ENCODE measurements at places on chromosomes 13 and 19.

DNA sequence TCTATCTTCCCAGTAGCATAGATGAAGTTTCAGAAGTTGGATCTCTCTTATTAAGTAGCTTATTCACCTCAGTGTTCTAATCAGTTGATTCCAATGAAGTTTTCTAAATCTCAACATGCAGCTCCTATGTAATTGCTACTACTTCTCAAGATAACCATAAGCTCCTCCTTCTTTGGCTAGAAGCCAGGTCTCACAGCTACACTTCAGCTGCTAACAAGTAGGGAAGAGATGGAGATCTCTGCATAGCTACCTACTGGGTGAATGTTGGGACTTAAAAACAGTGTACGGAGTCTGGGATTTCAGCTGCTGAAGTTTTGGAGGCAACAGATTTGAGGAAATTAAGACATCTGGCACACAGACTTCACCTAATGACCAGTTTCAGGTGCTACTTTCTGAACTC is 661.0 kb downstream of the SLITRK1 start:
- no peak for DNase-seq

GRCh38 chr13:37685206-37685605 is 86.6 kb upstream of the POSTN start:
- DNase-seq, result no peak

- no peak for DNase-seq
Measured at GRCh38 chr19:51364200-51365106, 1.7 kb downstream of the ETFB start.

DNA sequence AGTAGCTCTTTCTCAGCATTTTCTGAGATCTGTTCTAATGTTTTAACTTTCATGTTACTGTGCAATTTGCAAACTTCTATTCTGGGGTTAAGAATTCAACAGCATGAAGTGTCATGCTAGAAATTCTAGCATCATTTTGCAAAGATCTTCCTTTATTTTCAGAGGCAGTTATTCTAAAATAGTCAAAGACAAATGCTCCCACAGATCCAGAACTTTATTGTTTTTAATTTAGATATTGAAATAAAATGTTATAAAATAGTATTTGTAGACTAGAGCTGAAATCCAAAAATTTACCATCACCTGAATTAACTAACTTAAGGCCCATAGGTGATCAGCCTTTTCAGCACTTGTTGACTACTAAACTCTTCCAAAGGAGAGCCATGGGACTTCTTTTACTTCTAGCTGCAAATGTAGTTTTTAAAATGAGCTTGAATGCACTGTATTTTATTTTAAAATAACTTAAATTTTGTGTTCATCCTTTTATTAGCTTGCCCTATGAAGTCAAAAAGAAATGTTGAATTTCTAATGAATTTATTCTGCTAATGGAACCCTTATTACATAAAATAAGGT is 3.2 kb downstream of the MAB21L1 start:
- no peak for DNase-seq

- DNase-seq, result no peak
Measured at GRCh38 chr13:40317980-40318327, 348.5 kb downstream of the FOXO1 start.

- DNase-seq, result peak; percentile 84
Measured at GRCh38 chr19:57947419-57948134, at the start of gene ZNF256. ZNF256 (minus strand) TSS chr19:57947706; CDS start chr19:57947474, 232 bp downstream.

GRCh38 chr13:41900918-41901317 is 60.0 kb downstream of the VWA8 start:
- DNase-seq, result no peak

DNA sequence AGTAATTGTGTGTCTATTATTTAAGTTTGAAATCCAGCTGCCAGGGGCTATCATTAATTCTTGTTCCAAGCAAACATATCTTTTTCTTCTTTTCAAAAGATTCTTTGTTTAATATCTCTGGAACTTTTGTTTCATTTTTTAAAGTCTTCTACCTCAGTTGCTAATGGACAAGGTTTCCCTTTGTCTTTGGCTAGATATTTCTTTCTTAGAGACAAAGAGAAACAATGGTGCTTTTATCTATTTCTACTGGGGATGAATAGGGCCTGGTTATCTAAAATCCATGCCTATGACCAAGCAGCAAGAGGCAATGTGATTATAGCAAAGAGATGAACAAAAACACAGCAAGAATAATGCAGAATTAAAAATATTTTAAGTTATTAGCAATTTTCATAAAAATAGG is 661.3 kb upstream of the KLF12 start:
- no peak for DNase-seq

DNA sequence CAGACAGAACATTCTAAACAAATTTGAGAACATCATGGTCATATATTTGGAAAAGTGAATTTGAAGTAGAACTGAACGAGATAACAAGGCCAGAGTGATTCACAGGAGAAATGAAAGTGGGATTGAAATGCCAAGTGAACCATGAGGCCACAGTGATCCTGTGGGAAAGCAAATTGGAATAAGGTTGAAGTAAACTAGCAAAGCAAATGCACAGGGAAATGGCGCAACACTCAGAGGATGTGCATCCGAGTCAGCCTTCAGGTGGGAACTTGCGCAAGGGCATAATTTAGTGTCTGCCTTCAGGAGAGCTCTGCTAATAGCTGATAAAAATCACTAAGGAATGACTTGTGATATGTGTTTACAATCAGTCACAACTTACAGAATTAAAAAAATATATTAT is 696.6 kb downstream of the LIG4 start:
- no peak for DNase-seq

- DNase-seq, result no peak
Measured at GRCh38 chr19:12930002-12930645, 3.4 kb downstream of the FARSA start.

DNA sequence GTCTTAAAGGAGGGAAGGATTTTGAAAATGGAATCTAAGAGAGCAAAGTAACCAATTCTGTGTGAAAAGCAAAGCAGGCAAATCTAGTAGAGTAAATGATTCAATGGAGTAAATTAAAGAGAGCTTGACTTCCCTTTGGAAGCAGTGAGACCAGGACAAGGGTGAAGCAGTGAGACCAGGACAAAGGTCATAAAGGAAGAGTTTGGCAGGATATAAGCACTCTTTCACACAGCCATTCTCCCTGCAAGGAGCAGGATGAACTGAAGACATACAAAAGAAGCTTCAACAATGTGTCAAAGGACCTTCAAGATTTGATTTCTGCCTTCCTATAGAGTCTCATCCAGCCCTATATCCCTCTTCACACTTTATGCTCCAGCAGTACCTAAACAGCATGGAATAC is 123.8 kb downstream of the ENOX1 start:
- DNase-seq, result no peak

DNA sequence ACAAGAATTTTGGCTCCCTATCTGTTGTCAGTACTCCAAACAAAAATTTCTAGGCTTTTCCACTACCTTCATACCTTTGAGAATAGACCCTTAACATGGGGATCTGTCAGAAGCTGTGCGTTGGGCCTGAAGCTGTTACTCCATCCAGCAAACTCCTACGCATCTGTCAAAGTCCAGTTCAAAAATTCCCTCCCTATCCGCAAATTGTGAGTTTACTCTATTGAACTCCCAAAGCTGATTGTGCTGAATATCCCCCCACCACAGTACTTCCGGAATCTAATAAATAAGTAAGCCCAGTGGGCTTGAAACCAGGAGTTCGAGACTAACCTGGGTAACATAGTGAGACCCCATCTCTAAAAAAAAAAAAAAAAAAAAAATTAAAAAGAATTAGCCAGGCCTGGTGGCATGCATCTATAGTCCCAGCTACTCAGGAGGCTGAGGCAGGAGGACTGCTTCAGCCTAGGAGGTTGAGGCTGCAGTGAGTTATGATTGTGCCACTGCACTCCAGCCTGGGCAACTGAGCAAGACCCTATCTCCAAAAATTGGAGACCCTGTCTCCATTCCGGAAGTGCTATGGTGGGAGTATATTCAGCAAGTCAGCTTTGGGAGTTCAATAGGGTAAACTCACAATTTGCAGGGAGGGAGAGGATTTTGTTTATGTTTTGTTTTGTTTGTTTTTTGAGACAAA is 930 bp upstream of the FBN3 start:
- no peak for DNase-seq

GRCh38 chr19:3263866-3264265 is 39.4 kb downstream of the CELF5 start:
- no peak for DNase-seq

DNA sequence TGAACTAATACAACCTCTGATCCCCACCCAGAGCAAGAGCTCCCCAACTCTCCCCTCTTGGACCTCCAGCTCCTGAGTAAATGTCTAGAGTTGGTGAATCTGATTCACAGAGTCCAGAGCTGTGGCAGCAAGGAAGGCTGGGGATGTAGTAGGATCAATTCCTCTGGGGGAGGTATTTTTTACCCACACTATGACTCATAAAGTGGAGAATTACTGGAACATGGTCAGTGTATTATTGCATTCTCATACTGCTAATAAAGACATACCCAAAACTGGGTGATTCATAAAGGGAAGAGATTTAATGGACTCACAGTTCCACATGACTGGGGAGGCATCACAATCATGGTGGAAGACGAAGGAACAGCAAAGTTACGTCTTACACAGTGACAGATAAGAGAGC is 496.7 kb downstream of the EFNB2 start:
- DNase-seq, result no peak

GRCh38 chr13:23673867-23674605 is 103.8 kb downstream of the TNFRSF19 start:
- no peak for DNase-seq

DNA sequence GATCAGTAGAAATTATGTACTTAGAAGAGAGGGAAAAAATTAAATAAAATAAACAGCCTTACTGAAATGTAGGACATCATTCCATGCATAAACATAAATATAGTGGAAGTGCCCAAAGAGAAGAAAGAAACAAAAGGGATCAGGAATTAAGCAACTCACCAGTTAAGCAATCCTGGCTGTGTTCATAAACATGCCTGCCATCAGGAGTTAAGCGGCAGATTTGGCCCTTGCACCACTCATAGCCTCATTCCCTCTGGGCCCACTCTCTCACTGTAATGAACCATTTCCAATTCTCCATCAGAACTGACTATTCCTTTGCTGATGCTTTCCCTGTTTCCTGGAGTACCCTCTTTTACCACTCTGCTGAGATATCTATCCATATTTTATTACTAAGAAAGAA is 281.4 kb downstream of the LHFPL6 start:
- DNase-seq, result no peak

DNA sequence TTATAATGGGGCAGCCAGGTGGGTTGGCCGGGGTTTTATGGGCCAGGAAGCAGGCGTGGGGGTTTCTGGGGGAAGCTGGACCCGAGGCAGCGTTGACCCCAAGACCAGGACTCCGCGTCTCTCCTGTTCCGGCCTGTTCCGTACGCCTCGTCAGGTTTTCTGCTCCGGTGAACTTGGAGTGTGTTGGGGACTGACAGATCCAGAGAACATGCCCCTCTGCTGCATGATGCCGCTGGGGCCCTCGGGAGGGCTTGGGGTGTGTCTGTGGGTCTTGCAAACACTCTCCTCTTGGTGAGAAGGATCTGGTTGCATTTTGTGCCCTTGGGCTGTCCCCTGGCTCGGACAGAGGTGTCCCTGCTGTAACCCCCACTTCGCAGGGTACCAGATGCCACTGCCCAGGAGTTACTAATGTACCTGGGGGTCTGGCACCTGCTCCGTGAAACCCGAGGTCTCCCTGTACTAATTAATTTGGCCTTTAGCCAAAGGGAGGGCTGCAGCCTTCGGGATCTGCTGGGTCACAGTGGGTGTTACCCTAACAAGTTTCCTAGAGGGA is 15.6 kb downstream of the KDM4B start:
- no peak for DNase-seq

DNA sequence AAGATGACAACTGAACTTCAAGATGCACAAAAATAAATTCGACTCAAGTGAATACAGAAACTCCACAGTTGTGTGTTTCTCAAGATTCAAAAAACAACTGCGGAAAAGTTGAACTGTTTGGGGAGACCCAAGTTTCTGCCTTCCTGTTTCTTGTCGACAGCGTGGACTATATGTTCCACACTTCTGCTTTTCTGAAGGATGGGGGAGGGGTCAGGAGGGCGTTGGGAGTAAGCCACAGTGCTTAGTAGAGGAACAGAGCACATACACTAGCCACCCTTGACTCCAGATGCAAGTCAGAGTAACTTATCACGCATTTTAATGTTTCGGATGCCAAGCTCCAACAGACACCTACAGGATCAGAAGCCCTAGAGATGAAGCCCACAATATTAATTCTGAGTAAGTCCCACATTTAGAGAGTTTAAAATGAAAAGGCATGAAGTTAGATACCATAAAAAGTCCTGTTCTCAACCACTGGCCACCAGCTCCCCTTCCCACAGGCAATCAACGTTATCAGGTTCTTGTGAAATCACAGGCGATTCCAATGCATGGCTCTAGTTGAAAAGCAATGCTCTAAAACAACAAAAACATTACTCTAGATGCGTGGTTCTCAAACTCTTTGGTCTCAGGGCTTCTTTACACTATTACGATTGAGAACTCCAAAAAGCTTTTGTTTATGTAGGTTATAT is 4.2 kb downstream of the TUBGCP3 start:
- DNase-seq, result no peak

GRCh38 chr13:45276913-45277312 is 64.1 kb downstream of the TPT1 start:
- DNase-seq, result no peak

- DNase-seq, result no peak
Measured at GRCh38 chr19:44924243-44924725, 9.9 kb downstream of the APOC1 start.

DNA sequence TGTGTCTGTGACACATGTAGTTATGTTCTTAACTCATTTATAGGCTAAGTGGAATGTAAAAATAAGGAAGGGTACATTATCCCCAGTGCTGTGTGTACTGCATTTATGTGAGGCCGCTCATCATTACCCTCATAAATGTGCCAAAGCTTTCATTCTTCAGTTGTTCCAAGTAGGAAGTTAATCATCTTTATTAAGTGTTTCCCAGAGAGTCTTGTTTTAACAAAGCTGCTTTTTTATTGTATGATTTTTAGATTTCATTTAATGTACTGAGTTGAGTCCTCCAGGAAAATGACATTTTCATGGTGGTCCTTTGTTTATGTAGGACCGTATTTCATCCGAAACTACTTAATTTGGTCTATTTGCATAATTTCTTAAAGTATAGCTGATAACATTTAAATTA is 379.8 kb downstream of the DLEU7 start:
- no peak for DNase-seq

DNA sequence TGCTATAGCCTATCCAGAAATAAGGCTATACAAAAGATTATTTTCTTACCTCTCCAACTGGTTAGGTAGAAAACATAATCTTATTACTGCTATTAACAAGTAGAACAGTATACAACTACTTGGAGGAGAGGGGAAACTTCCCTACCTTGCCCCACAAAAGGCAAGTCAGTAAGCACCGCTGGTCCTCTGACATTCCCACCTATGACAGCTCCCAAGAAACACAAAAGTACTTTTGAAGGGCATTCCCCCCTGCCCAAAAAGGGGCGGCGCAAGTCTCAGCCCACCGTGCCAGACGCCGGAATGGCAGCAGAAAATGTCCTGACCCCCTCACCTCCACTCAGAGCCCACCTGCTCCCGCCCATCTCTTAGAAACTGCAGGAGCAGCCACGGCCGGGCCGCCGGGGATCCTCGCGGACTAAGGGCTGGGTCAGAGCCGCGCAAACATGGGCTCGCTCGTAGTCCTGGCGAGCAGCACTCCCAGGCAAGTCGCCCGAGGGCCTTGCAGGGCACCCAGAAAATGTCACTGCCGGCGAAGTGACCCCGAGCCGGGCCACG is 437 bp downstream of the SUCLA2 start:
- no peak for DNase-seq

- no peak for DNase-seq
Measured at GRCh38 chr19:30784850-30785457, 412.8 kb downstream of the ZNF536 start.

- no peak for DNase-seq
Measured at GRCh38 chr19:20607943-20608342, 42.4 kb upstream of the ZNF737 start.

- DNase-seq, result no peak
Measured at GRCh38 chr13:60032851-60033250, 130.9 kb downstream of the DIAPH3 start.

GRCh38 chr13:32443111-32443510 is 15.2 kb upstream of the N4BP2L1 start:
- no peak for DNase-seq

Data from Panc1 (cell line).